Islet precursor cell (in vitro differentiated cells): ENCODE measurements at places on chromosomes 16 and 17.

GRCh38 chr16:88754912-88755744 is 29.9 kb downstream of the PIEZO1 start:
- peak; percentile 80 for DNase-seq

GRCh38 chr16:7689234-7689633 is 356.6 kb downstream of the RBFOX1 start:
- DNase-seq: no peak

GRCh38 chr17:17381446-17382064 is 78.4 kb downstream of the NT5M start:
- no peak for DNase-seq

DNA sequence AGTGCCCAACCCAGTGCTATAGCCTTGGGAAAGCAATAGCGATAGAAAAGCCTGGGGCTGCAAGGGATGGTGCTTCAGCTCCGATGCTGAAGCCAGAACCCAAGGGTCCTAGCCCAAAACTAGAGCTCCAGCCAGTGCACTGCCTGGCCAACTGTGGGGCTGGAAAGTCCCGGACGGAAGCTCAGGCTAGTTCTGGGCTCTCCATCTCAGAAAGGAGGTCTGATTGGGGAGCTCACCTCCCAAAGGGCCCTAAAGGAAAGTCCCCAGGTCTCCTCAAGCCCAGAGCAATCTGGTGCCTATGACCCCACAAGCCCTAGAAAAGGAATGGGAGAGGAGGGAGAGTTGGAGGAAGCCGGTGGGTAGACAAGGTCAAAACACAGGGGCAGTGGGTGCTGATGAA is 2.0 kb upstream of the ABCC3 start:
- no peak for DNase-seq

GRCh38 chr17:75077496-75078283 is 10.1 kb upstream of the SLC16A5 start:
- DNase-seq: no peak

- DNase-seq: no peak
Observed at GRCh38 chr17:61196302-61196704, 203.3 kb upstream of the TBX2 start.

- no peak for DNase-seq
Observed at GRCh38 chr17:75892556-75893224, 4.1 kb downstream of the TRIM65 start.

DNA sequence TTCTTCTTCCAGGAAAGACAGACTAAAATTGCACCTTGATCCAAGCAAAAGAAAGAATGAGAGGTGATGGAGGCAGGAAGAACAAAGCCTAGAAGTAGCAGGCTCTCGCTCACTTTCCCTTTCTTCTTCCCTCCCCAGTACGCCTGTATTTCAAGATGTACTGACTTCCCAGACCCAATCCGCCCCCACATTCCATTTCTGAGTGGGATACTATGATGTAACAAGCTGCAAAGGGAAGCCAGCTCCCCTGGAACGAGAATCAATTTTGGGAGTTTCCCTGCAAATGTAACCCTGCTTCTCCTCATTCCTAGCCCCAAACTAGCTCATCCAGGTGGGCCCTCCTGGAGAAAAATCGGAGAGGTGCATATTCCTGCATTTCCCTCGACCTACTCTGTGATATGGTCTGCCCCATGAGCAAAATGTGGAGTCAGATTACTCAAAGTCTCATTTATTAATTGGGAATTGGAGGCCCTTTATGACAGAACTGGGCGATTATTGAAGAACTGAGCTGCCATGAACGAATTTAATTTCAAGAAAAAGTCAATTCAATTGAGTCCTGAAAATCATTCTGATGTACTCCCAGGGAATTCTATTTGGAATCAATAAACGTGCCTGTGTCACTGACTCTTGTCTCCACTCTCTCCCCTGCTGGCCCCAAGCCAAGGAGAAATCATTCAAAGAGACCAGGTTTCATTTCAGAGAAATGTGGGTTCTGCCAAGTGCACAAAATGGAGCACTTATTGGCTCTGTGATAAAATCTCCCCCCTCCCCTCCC is 398.9 kb downstream of the SHISA9 start:
- DNase-seq: no peak

GRCh38 chr16:87550495-87550961 is 51.8 kb upstream of the JPH3 start:
- DNase-seq: peak; percentile 71

DNA sequence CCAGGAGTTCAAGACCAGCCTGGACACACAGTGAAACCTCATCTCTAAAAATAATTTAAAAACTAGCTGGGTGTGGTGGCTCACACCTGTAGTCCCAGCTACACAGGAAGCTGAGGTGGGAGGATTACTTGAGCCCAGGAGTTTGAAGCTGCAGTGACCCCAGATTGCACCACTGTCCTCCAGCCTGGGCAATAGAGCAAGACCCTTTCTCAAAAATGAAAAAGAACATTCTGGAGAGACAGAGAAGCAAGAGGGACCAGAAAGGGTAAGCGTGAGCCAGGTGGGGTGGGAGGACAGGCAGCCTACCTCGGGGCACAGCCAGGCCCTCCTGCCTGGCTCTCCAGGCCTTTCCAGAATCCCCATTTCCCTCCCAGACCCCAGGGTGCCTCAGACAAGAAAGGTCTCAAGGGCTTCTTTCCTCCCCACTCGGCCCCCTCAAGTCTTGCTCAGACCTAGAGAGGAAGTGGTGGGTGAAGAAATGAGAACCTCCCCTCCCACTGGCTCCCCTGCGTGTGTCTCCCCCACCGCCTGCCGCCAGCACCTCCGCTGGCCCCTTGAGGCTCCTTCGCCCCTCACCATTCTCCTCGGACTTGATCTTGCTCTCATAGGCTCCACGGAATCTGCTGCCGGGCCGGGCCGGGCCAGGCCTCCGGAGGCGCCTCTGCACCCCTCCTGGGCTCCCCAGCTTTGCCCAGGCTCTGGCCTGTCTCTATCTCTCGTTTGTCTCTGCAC is 503 bp downstream of the C16orf54 start:
- no peak for DNase-seq

GRCh38 chr17:63948521-63948920 is 16.4 kb upstream of the CD79B start:
- no peak for DNase-seq

- no peak for DNase-seq
Observed at GRCh38 chr17:67620636-67621035, 97.1 kb upstream of the NOL11 start.

DNA sequence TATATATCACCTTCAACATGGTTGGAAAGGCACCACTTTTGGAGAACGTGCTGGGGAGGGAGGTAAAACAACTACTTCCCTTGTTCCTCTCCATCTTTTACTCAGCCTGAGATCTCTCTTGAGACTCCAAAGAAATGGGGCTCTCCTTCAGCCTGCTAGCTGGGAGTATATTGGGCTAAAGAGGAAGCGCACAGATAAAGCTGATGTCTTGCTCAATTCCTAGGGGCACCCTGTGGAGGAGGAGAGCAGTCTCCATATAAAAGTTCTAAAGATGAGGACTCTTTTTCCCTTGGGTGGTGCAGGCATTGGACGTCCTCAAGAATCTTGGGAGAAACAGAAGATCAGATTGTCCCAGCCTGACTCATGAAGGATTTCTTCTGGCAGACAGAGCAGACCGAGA is 4.6 kb upstream of the ETV4 start:
- no peak for DNase-seq

GRCh38 chr17:28196636-28197035 is 122.4 kb upstream of the TMEM97 start:
- DNase-seq: no peak

DNA sequence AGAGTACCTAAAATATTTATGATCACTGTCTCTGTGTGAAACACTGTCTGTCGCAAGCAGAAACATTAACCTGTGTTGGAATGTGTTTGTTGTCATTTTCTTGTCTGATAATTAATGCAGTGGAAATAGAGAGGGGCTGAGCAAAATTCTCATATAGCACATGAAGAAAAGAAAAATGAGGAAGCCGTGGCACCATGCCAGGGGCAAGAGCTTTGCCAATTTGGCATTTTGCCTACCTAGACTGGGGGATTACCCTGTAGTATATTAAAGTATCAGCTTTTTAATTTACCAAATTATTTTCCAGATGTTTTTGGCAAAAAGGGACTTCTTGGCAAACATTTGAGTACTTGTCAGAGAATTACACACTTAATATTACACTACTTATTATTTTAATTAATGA is 1326.6 kb upstream of the GOT2 start:
- no peak for DNase-seq

- no peak for DNase-seq
Observed at GRCh38 chr17:76865174-76865573, 3.0 kb upstream of the MGAT5B start.

DNA sequence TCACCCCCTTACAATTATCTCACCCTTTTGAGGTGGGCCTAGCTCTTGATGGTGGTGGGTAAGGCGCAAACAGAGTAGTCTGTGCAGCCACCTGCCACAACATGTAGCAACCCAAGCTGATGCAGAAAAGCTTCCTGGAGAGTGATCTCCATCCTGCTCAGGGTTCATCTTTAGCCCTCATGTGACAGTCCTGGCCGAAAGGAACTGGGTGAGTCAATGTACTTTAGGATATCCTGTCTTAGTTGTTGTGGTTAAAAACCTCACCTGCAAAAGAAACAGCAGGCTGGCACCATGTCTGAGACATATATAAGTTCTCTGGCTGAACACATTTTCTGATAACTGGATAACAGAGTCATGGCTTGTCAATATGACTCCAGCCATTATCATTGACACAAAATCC is 183.5 kb upstream of the CPHXL start:
- DNase-seq: no peak

DNA sequence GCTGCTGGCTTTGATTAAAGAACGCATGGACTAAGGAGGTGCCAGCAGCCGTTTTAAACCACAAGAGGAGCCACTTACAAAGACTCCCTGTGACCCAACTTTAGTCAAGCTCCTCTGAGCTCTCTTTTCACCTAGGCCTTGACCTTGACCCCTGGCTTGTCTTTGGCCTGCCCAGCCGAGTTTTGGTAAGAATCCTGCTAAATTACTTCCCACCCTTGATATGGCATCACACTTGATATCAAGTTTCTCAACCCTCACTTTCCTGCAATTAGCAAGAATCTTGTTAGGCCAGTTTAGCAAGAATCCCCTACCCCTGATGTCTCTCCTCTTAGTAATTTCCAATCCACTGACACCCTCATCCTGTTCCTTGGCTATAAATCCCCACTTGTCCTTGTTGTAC is 232.8 kb upstream of the SALL1 start:
- no peak for DNase-seq

- DNase-seq: no peak
Observed at GRCh38 chr17:45240905-45241327, 19.2 kb downstream of the FMNL1 start.

DNA sequence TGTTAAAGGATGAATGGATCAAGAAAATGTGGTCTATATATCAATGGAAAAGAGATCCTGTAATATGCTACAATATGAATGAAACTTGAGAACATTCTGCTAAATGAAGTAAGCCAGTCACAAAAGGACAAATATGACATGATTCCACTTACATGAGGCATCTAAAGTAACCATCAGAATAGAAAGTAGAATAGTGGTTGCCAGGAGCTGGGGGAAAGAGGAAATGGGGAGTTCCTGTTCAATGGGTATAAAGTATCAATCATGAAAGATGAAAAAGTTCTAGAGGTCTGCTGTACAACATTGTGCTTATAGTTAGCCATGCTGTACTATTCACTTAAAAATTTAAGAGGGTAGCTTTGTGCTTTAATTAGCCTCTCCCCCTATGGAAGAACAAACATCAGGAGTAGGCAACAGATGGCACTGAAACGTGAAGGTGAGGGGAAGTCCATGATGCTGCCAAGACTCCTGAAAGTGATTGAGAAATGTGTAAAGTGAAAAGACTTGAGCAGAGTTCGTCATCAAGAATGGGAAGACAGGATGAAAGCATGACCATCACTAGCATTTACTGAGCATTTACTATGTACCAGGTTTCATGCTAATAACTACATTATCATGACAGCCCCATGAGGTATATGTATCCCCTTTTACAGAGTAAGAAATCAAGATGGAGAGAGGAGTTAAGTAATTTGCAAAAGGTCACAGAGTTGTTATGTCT is 167.2 kb downstream of the CYB561 start:
- DNase-seq: no peak

DNA sequence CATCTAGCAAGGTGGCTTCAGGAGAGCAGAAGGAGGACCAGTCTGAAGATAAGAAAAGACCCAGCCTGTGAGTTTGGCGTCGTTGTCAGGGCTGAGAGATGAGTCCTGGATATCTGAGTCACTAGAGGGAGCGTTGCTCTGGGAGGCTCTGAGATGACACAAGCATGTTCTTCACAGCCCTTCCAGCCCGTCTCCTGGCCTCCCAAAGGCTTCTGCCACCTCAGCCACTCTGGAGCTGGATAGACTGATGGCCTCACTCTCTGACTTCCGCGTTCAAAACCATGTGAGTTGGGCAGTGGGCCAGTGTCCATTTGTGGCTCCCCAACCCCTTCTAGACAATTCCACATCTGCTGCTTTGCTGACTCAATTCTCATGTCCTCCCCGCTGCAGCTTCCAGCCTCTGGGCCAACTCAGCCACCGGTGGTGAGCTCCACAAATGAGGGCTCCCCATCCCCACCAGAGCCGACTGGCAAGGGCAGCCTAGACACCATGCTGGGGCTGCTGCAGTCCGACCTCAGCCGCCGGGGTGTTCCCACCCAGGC is 2.3 kb downstream of the TGFB1I1 start:
- DNase-seq: no peak

- DNase-seq: no peak
Observed at GRCh38 chr16:78743556-78743955, 644.1 kb downstream of the WWOX start.

- DNase-seq: peak; percentile 33
Observed at GRCh38 chr16:74650966-74651567, 15.6 kb downstream of the RFWD3 start.

DNA sequence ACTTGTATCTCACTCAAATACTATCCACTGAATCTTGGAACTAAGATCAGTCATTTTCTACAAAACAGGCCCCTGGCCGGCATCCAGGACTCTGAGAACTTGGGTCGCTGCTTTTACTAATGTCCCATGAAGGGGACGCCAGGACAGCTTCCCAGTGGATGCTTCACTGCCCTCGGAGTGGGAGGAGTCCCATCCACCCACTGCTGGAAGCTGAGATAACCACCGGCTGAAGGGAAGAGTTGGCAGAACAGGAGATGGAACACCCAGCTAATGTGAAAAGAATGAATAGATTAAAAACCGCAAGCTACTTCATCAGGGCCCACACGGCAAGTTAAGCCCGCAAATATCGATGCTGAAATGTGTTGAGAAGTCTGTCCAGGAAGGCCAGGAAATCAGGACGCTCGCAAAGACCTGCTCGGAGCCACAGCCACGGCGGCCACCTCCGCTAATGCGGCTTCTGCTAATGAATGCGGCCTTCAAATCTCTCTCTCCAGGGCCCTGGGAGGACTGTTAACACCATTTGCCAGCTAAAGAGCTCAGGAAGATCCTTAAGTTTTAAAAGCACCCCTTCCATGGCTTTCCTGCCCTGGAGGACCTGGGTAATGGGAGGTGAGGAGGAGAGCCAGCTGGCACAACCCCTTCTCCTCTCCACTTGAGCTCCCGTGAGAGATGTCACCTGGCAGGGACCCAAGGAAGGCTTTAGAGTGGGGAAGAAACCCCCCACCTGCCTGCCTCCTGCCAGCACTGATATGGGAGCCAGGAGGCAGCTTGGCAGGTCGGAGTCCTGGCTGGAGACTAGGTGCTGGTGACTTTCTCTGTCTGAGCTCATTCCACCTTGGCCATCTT is 226.6 kb upstream of the RPL38 start:
- DNase-seq: no peak

GRCh38 chr16:81231014-81231413 is 7.5 kb upstream of the BCO1 start:
- no peak for DNase-seq
